ENCODE measurements at places on chromosomes 1 and 21.
A peak's percentile ranks its signal among the peaks of the same experiment; 100 is the strongest.

- no peak for DNase-seq
These were observed 26.7 kb upstream of the LIN9 start for GRCh38 chr1:226335661-226336060.

GRCh38 chr1:77068013-77068412 lies 151.2 kb downstream of the PIGK start:
- DNase-seq: no peak

DNA sequence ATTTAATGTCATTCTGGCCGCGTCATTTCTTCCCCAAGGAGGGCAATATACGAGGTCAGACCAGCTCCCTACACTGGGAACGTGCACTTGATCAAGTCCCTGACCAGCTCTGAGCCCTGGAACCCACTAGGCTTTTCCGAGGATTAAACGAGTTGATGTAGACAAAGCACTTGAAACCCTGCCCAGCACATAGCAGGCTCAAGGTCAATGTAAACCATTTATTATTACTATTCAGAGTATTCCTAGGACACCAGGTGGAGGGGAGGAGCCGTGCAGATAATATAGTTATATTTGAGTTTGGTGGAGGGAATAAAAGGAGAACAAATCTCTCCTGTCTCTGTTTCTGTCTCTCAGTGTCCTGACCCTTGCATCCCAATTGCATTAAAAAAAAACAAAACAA lies 174.1 kb upstream of the IGSF21 start:
- peak; percentile 47 for DNase-seq

GRCh38 chr1:183166454-183166853 lies 19.6 kb upstream of the LAMC2 start:
- DNase-seq: no peak

DNA sequence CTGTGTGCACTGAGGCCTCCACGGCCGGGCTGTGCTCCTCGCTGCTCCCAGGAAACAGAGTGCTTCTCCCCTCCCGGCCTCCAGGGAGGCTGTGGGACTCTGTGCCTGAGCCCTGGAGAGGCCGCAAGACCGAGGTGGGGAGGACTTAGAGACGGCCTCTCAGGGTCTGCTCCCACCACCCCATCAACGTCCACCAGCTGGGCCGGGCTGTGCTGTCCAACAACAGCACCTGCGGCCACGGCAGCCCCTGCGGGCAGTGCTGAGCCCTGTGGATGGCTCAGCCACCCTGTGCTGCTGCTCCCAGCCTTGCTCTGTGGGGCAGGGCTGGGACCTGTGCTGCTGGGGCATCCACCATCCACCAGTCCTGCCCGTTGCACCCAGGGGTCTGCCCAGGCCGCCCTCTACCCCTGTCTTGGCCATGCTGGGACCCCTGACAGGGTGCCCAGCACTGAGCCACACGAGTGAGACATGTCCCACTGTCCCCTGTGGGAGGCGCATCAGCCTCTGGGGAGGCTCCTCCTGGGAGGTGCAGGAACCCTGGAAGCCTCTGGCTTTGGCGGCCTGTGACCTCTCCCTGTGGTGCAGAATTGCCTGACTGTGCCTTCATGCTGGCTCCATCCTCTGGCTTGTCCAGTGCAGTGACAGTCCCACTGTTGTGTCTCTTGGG lies 31.2 kb upstream of the LRRC3 start:
- no peak for DNase-seq

DNA sequence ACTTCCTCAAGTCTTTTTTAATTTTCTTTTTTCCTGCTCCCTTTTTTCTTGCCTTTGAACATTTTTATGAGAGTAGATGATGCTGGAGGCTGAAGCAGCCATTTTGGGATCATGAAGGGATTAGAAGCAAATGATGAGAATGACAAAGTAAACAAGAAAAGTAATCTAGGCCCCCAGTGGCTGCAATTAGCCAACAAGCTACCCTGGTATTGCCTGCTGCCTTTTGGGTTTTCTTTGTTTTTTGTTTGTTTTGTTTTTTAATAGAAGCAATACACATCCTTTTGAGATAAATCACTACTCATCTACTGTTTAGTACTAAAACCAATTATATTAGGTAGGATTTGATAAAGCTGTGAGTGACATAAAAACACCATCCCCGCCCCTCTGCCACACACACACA lies 280.7 kb upstream of the ADGRL2 start:
- DNase-seq: no peak

DNA sequence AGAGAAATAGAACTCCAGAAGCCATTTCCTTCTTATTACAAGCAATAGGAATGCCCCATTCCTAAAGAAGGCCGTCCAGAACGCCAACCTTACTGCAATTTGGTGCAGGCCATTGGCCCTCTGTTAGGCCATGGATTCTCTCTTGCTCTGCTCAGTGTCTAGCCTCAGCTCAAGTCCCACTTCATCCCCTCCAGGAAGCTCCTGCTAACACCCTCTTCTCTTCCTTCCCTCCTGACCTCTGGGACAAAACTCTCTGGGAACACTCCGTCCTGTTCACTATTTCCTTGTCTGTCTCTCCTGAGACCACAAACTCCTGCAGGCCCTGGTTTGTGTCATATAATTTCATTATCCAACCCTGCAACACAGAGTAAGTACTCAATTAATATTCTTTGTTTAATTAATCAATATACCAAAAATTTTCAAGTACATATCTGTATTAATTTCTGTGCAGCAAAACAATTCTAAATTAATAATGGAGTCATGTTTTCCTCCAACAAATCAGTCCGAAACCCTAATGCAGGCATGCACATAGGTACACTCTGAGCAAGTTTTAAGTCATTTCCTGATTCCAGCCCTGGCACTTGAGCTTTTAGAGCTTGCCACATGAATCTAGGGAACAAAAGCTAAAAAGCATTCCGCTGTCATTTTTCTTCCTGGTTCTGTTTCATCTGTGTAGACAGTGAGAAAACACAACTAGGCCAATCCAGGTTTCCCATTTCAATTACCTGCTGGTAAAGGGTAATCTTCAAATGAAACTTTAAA lies 245.3 kb downstream of the SETD4 start:
- DNase-seq: no peak

- peak; percentile 85 for DNase-seq
These were observed 24.8 kb upstream of the SELENON start for GRCh38 chr1:25774921-25775771.

DNA sequence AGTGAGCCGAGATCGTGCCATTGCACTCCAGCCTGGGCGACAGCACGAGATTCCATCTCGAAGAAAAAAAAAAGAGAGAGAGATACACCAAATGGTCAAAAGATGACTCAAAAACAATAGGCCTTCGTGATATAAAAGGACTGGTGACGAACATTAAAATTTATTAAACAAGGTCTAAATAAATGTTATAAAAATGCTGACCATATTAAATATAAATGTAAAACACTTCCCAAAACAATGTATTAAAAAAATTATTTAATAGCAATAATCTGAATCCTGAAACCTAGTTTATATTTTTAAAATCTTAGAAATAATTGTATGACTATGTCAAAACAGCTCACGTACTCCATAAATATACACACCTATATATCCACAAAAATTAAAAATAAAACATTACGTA lies 247.6 kb downstream of the SETD4 start:
- no peak for DNase-seq

- no peak for DNase-seq
These were observed 116.3 kb downstream of the DHRS3 start for GRCh38 chr1:12501661-12502060.

DNA sequence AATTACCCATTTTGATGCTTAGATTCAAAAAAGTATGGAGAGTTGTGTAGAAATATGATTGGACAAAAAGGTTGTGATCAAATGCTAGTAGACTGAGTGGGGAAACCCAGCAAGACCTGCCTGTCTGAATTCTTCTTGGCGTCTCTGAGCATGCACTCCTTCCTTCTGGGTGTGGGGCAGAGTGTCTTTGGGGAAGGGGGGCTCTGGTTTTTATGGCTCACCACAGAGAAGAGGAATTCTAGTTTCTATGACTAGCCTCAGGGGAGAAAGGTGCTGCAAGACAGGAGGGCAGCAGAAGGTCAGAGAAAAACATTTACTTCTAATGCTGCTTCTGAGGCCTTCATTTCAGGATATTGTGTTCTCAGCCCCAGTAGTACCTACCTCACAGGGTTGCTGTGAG lies 33.9 kb upstream of the PIGC start:
- no peak for DNase-seq
